EH (cell line): ENCODE measurements at places on chromosomes 13 and 19.

DNA sequence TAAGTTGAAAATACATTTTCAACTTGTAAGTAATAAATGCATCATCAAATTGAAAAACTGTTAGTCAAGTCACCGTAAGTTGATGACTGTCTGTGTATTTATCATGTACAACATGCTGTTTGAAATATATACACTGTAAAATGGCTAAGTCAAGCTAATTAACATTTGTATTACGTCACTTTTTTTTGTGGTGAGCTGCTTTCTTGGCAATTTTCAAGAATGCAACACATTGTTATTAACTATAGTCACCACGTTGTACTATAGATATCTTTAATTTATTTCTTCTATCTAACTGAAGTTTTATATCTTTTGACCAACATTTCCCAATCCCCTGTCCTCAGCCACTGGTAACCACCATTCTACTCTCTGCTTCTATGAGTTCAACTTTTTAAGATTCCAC lies 57.0 kb downstream of the RBM26 start:
- peak; percentile 32 for DNase-seq

- peak; percentile 83 for DNase-seq
These were observed 261.4 kb upstream of the RXFP2 start for GRCh38 chr13:31477961-31478360.

GRCh38 chr13:113535381-113535781 lies 44.9 kb upstream of the DCUN1D2 start:
- no peak for DNase-seq

DNA sequence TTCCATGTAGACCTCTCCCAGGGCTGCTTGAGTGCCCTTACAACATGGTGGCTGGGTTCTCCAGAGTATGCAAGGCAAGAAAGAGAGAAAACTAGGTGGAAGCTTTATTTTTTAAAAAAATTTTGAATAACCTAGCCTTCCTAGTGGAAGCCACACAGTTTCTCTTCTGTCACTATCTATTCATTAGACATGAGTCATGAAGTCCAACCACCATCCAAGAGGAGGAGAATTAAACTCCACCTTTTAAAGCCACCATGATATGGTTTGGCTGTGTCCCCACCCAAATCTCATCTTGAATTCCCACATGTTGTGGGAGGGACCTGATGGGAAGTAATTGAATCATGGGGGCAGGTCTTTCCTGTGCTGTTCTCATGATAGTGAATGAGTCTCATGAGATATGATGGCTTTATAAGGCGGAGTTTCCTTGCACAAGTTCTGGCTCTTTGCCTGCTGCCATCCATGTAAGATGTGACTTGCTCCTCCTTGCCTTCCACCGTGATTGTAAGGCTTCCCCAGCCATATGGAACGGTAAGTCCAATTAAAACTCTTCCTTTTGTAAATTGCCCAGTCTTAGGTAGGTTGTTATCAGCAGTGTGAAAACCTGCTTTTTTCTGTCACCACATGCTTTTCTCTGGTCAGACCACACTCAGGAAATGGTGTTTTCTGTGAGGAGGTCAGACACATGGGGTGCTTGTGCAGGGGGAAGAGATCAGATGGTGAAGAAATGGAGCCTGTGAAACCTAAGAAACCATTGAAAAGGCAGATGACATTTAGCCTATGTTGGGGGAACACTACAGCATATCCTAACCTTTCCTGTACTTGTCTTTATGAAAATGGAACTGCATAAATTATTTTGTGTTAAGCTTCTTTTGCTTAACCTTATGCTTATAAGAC lies 57.7 kb downstream of the ANKRD10 start:
- DNase-seq: no peak

- peak; percentile 55 for DNase-seq
These were observed 7.0 kb upstream of the TSC22D1 start for GRCh38 chr13:44583137-44583536.

DNA sequence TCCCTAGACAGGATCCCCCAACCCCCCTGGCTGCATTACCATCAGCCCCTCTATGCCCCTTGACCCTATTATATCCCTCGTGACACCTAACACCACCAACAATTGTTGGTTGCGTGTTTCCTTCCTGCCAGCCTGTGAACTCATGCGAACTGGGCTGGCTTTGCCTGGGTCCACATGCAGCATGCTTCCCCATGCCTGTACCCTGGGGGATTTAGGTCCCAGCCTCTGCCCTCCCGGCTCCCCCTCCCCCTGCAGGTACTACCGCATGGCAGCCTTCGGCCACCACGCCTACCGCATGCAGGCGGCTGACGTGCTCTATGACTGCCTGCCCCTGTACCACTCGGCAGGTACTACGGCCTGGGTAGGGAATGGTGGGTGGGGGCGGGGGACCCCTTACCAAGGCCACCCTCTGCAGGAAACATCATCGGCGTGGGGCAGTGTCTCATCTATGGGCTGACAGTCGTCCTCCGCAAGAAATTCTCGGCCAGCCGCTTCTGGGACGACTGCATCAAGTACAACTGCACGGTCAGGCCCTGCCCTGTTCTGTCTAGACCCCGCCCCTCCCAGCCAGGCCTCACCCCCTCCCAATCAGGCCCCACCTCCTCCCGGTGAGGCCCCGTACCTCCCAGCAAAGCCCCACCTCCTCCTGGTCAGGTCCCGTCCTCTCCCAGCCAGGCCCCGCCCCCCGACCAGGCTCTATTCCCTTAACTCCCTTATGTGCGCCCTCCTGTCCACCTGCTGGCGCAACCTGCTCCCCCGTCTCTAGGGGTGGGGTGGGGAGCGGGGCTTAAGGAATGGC lies 18.5 kb downstream of the SLC27A1 start:
- peak; percentile 46 for DNase-seq

DNA sequence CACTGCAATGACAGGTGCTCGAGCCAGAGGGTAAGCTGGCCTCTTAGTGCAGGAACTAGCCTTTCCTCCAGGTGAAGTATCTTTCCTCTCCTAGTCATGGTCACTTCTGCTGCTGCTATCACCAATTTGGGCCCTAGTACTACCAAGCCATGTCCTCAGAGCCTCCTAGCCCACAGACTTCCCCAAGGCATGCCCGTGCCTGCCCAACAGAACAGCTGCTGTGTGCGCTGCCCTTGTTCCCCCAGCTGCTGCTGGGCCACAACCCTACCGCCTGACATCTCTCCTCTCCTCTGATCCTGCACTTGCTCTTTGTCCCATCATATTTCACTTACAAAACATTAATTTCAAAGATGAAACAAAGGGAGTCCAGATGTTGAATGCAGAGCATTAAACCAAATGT lies 168.5 kb upstream of the FREM2 start:
- no peak for DNase-seq

GRCh38 chr19:4678881-4679790 lies 9.0 kb upstream of the MYDGF start:
- peak; percentile 16 for DNase-seq

GRCh38 chr19:46907880-46908279 lies 47.1 kb downstream of the ARHGAP35 start:
- DNase-seq: no peak

DNA sequence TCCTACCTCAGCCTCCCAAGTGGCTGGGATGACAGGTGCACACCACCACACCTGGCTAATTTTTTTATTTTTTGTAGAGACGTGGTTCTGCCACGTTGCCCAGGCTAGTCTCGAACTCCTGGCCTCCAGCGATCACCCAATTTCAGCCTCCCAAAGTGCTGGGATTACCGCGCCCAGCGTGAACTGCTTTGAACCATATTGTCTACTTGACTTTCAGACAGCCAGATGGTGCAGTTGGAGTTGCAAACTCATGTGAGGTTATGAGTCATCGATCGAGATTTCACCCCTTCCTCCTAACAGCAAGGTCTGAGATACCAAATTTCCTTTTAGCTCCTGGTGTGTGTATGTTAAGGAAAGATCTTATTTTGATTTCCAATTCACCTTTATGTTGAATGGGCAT lies 2.7 kb downstream of the SLC27A1 start:
- DNase-seq: peak; percentile 80

GRCh38 chr13:109787135-109787954 lies 962 bp upstream of the IRS2 start:
- peak; percentile 52 for DNase-seq

DNA sequence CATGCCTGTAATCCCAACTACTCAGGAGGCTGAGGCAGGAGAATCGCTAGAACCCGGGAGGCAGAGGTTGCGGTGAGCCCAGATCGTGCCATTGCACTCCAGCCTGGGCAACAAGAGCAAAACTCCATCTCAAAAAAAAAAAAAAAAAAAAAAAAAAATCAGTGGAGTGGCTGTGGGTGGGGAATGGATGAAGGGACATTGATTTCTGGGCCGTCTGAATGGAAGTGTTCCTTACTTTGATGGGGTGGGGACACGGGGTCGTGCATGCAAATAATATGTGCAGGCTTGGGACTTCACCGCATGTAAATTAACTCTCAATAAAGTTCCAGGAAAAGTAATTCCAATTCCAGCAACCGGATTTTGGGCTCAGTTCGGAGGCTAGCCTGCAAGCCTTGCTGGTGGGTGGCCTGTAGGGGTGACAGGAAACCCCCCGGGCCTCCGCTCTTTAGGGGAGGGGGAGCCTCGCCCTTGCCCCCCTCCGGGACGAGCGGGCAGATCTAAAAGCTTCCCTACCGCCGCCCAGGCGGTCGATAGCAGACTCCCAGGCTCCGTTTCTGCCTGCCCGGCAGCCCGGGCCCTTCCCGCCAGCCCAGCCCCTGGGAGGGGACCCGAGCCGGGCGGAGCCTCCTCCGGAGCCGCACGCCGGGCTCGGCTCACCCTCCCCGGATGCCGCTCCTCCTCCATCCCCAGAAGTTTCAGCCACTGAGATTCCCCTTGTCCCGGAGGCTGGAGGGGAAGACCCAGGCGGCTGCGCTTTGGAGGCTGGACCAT lies 48.0 kb upstream of the ADGRE5 start:
- DNase-seq: peak; percentile 56

DNA sequence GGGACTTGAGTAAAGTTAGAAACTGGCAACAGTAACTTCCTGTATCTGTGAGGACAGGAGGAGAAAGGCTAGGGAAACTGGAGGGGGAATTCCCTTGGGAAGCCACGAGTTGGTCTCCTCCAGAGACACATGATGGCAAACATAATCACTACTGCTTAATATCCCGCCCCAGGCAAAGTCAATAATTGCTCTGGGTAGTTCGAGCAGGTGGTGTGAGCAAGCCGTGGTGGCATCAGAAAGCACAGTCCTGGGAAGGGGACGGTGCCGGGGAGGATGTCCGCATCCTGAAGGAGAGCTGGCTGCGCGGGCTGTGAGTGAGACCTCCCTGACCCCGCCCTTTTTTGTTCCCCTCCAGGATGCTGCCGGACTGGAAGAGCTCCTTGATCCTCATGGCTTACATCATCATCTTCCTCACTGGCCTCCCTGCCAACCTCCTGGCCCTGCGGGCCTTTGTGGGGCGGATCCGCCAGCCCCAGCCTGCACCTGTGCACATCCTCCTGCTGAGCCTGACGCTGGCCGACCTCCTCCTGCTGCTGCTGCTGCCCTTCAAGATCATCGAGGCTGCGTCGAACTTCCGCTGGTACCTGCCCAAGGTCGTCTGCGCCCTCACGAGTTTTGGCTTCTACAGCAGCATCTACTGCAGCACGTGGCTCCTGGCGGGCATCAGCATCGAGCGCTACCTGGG lies 1.4 kb downstream of the FFAR2 start:
- DNase-seq: no peak

- no peak for DNase-seq
These were observed 1262.4 kb upstream of the PCDH20 start for GRCh38 chr13:62678039-62678438.
